ENCODE measurements at places on chromosomes 12 and 14.

DNA sequence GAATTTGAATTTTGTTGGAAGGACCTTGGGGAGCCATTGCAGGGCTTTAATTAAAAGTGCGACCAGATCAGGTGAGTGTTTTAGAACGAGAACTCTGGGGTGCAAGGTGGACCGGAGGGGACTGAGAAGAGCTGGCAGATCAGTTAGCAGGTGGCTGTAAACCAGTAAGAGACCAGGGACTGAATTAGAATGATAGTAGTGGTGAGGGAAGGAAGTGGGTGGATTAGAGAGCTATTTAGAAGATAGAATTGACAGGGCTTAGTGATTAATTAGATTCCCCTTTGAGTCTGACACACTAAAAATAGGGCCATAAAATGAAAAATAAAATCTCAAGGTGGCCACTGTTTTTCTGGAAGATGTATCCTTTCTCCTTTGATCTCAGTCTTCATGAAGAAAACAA, 44.8 kb downstream of the PLXNC1 start:
- DNase-seq: no peak

DNA sequence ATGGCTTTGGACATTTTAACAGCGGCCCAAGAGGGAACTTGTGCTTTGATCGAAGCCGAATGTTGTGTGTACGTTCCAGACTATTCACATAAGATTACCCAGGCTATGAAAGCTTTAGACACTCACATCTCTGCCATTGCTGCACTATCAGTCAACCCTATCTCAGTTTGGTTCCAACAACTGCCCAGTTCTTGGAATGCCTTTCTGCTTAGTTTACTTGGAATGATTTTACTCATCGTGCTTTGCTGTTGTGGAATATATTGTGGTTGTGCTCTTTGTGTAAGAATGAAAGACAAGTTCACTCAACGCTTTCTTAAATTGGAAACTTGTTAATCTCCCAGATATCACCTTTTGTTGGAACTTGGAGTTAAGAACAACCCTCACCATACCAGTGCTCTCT, 498.2 kb downstream of the GLT1D1 start:
- DNase-seq: no peak

GRCh38 chr14:41606282-41606531, 469 bp upstream of the LRFN5 start:
- DNase-seq: no peak

DNA sequence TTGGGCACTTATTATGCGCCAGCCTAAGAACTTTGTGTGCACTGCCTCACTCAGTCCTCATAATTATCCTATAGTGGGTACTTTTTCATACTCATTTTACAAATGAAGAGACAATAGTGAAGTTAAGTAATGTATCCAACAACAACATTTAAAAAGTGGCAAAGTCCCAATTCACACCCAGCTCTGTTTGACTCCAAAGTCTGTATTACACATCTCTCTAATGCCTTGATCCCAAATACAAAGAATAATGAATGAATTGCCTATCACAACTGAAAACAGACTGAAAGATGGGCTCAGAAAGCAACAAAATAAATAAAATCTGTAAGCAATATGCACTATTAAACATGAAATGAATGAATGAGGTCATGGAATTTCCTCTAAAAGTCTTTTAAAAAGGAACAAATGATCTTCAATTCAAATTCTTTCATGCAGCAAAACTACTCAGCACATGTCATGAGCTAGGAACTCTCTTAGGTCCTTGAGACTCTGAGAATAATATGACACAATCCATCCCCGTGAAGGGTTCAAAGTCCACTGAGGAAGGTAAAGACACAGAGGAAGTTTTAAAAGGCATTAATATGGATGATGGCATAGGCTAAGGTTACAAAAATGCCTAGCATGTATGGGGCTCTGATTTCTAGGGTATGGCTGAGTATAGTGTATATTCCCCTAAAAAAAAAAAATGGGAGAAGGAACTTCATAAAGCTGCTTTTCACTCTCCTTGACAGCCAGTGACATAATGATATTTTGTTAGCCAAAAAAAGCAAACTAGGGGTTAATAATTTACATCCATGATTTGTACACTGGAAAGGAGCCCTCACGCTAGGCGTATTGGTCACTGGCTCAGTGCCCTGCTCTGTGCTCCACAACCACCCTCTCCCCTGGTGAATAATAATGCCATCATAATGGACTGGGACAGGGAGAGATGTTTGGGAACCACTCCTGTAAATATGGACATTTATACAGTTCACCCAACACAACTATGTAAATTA, 103.4 kb downstream of the SLC2A13 start:
- DNase-seq: no peak

GRCh38 chr12:59936534-59936933, 340.7 kb downstream of the SLC16A7 start:
- no peak for DNase-seq

DNA sequence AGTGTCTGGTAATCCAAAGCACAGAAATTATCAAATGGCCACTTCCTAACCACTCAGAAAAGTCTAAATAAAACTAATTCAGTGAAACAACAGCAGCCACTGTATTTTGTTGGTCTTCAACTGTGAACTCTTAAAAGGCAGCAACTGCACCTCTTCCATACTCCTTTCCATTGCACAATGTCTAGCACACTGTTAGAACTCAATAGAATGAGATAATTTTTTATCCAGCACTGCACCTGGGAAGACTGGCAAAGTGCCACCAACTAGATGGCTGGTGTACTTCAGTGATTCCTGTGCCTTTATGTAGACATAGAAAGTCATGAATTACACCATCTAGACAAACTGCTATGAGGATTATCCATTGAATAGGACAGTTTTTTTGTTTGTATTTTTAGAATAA, 26.2 kb downstream of the LGR5 start:
- no peak for DNase-seq

DNA sequence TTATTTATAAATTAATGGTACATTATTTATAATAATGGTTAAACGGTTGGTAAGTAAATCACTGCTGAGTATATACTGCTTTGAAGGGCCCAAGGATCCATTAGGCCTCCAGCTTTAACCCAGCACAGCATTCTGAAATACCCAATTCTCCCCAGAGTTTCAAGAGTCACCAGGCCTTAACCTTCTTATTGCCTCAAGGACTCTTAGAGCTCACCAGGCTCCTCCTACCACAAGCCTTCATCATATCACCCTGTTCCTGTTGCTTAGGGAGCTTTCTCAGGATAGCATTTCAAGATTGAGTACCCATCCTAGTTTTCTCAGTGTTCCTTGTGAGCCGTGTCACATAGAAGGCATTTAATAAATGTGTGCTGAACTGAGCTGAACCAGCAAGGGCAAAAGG, 242.5 kb downstream of the FBXL14 start:
- DNase-seq: no peak

DNA sequence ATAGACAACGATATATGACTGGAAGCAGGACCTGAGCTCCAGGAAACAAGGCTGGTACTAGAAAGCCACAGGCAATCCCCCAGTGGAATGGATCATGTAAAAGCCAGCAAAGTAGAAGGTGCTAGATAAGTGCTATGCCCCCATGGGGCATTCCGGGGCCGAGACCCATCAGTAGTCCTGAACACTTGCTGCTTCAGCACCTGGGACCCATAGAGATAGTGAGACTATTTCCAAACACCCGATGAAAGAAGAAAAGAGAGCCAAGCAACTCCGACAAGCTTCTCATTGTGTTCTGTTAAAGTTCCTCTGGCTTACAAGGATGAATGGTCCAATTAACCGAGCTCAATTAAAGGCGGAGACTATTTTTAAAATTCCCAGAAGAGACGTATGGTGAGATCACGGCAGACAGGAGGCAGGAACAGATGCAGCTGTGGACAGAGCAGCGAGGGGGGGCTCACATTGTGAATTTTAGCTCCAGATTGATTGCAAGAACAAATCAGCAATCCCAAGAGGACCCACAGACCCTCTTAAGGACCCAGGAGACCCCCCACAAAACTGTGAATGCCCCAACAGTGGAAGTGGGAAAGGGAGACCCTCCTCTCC, 142.5 kb upstream of the OVCH1 start:
- DNase-seq: no peak

DNA sequence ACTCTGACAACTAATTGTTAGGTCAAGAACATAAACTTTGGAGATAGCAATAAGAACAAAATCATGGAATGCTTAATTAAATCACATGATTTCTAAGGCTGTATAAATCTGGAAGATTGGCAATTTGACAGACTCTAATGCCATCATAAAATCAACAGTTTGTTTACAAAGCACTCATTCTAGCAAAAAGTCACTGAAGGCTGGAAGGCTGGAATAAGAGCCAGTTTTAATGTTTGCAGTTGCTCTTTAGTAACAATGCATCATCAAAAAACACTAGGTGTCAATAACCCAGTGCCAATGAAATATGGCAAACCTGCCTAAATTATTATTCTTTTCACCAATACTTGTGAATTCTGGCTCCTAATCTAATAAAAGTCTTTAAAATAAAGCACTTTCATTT, 65.0 kb downstream of the NUMB start:
- no peak for DNase-seq

DNA sequence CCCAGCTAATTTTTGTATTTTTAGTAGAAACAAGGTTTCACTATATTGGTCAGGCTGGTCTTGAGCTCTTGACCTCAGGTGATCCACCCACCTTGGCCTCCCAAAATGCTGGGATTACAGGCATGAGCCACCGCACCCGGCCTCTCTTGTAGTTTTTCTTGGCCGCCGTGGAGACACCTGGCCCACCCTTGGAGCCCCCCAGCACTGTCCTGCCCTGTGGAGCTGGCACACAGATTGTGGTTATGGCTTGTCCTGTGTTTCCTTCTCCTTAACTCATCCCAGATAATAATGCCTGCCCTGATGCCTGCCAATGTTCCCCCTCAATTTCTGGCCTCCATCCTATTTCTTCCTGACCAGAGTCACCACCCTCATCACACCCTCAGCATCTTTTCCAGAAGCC, 57.9 kb downstream of the CHGA start:
- DNase-seq: no peak

DNA sequence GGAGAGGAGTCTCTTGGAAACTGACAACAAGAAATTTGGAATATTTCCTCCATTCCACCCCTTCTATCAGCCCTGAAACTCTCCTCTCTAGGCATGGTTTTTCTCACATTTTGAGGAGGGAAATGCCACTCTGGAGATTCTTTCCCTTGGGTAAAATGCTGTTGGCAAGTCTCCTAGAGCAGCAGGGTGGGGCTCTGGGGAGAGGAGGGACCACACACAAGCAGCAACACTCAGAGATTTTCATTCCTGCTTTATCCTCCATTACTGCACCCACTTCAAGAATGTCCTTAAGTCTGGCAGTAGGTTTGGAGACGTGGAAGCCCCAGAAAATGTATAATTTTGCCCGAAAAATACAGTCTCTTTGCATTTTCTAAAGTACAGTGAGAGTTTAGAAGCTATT, 130.8 kb upstream of the FLRT2 start:
- DNase-seq: no peak

DNA sequence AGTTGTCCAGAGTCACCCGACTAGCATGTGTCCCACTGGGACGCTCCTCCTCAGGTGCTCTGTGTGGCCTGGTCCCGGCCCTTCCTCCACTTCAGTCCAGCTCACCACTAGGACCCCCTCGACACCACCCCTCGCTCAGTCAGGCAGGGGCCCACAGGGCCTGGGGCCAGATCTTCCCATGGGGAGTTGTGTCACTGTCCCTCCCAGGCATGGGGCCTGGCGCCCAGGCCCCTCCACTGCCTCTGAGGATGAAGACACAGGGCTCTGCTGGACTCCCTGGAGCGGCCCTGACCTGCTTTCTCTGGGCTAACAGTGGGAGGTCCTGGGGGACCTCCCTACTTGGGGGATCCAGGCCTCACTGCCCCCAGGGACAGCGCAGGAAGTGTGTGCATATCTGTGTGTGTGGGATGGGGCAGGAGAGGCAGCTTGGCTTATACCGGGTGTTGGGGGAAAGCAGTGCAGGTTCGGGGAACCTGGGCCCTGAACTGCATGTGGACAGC, 43.8 kb downstream of the KRT80 start:
- no peak for DNase-seq

GRCh38 chr14:60184146-60184904, 19.1 kb upstream of the DHRS7 start:
- DNase-seq: no peak

DNA sequence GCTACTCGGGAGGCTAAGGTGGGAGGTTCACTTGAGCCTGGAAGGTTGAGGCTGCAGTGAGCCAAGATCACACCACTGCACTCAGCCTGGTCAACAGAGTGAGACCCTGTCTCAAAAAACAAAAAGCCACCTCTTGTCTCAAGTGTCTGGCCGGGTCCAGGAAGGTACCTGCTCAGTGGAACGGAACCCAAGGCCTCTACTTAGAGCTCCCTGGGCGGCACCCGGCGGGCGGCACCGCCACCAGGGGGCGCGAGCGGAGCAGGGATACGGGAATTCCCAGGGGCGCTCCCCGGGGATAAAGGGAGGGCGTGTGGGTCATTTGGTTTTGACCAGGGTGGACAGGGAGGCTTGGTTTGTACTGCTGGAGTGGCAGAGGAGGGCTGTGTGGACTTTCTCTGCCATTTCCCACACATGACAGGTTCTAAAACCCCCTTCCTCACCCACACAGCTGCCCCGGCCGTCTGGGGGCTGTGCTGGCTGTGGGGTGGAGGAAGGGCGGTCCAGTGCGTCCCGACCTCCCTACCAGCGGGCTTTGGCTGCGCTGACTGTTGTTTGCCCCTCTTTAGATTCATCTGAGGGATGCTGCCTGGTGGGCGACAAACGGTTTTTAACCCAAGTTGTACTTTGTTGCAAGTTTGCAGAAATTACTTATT, 91.4 kb downstream of the SETD3 start:
- DNase-seq: peak; percentile 40

DNA sequence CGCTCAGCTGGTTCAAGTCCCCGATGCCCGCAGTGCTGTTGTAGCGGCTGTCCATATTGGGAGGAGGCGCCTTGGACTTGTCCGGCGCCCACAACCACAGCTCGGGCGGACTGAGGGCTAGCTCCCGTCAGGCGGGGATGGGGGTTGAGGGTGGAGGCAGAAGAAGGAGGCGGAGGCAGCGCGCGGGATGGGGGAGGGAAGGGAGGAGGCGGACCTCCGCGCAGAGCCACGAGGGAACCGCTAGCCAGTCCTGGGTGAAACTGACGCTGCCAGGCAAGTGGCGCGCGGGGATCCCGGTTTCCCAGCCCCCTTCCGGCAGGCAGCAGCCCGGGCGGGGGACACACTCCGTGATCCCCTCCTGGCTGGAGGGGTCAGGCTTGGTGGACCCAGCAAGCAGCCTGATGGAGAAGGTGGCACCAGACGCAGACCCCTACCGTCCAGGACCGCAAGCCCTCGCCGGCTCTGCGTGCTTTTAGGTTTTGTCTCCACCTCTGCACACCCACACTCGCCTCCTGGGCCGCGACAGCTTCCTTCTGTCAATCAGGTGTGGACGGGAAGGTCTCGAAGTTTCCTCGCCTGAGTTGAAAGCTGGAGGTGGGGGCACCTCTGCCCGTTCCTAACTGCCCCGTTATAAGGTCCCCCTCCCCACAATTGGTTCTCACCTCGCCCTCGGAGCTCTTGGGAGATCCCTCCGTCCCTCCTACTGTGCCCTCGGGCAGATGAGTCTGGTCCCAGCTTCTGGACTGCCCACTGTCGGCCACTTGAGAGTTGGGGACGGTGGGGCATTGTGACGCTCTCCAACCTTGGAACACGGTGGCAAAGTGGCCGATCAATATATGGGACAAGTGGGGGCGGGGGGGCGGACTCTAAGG, at the start of gene CPNE8:
Gene CPNE8 (minus strand): TSS at position 112 of the 872 bp plus-strand sequence. CDS start 57 bp downstream, at position 55.
- DNase-seq: no peak
